ENCODE measurements at places on chromosomes 1 and 21.

DNA sequence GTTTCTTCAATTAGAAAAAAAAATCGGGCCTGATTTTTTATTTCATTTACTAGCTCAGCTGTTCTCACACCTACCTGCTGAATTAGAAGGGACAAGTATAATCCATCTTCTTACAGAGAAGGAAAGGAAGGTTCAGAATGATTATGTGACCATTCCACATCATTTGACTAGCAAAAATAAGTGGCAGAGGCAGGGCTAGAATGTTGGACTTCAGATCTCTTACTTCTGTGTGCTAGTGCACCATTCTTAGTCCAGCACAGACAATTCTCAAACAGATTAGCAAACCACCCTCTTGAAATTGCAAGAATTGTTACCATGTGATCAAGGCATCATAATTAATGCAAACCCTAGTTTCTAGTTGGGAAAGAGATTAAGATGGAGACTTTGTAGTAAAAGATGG is 32.7 kb downstream of the CTH start:
- DNase-seq: no peak

GRCh38 chr1:195981448-195982139 is 626.6 kb downstream of the KCNT2 start:
- DNase-seq: no peak

GRCh38 chr1:197890936-197891335 is 11.5 kb upstream of the C1orf53 start:
- no peak for DNase-seq

- no peak for DNase-seq
These were observed 586.3 kb downstream of the ADGRL2 start for GRCh38 chr1:82387012-82387366.

DNA sequence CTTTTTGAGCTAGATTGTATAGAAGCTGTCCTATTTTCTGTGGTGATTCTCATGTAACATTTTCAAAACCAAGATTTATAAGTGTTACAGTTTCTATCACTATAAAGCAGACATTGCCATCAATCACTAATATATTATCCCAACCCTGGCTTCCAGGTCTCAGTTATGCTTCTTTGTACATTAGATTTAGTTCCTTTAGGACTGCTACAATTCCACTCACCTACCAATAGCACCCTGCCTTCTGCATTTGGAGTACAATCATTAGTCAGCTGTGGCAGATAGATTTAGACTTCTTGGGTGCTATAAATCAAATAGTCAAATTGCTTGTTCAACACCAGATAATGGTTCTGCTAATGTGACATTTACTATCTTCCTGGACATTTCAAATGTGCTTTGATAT is 281.6 kb downstream of the BRINP3 start:
- DNase-seq: no peak

GRCh38 chr1:224392411-224393249 is 36.0 kb downstream of the CNIH4 start:
- no peak for DNase-seq

GRCh38 chr1:172278478-172278877 is 142.0 kb upstream of the C1orf105 start:
- no peak for DNase-seq

DNA sequence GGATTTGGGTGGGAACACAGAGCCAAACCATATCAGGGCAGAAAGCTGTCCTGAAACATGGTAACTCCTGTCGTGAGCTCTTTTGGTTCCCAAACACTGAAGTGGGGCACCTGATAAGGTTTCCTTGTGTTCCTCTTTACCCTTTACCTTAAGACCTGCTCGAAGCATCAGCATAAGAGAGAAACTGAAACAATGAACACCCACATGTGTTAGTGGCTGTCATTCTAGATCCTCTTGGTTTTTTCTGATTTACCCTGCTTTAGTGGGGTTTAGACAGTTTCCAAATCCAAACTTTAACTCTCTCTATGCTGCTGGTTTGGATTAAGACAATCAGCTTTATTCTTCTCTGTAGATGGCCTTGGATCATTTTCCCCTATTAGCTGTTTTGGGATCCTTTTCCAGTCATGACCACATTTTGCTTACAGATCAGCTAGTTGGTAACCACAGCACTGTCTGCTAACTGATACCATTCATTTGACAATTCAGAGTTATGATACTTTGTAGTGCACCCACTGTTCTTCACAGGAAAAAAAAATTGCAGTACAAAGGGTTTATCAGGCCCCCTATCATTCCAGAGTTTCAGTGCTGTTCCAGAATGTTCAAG is 975 bp upstream of the MNDA start:
- DNase-seq: no peak

DNA sequence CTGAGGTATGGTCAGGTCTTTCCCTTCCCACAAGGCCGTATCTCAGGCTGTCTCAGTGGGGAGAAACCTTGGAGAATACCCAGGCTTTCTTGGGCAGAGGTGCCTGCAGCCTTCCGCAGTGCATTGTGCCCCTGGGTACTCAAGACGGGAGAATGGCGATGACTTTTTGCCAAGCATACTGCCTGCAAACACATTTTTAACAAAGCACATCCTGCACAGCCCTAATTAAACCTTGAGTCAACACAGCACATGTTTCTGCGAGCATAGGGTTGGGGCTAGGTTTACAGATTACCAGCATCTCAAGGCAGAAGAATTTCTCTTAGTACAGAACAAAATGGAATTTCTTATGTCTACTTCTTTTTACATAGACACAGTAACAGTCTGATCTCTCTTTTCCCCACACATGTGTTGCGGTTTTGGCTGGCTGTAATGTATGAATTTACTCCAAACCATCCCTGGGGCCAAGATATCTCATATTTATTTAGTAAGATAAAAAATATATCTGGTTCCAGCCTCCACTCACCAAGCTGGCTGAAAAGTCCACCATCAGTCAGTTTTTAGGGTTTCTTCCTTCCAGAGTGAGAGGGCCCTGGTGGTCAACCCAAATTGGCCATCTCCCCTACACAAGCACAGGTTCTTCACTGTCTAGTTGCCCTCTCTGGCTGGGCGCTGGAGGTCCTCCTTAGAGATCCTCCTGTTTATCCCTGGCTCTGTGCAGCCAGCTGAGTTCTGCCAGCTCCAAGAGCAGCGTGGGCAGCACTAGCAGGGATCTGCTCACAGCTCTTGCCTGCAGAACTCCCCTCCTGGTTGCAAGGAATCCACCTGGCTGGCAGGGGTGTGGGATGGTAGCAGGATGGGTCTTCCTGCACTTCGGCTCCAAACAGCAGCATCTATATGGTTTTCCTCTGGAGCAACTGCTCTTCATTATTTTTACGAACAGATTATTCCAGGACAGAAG is 2.6 kb downstream of the FAAH start:
- no peak for DNase-seq

DNA sequence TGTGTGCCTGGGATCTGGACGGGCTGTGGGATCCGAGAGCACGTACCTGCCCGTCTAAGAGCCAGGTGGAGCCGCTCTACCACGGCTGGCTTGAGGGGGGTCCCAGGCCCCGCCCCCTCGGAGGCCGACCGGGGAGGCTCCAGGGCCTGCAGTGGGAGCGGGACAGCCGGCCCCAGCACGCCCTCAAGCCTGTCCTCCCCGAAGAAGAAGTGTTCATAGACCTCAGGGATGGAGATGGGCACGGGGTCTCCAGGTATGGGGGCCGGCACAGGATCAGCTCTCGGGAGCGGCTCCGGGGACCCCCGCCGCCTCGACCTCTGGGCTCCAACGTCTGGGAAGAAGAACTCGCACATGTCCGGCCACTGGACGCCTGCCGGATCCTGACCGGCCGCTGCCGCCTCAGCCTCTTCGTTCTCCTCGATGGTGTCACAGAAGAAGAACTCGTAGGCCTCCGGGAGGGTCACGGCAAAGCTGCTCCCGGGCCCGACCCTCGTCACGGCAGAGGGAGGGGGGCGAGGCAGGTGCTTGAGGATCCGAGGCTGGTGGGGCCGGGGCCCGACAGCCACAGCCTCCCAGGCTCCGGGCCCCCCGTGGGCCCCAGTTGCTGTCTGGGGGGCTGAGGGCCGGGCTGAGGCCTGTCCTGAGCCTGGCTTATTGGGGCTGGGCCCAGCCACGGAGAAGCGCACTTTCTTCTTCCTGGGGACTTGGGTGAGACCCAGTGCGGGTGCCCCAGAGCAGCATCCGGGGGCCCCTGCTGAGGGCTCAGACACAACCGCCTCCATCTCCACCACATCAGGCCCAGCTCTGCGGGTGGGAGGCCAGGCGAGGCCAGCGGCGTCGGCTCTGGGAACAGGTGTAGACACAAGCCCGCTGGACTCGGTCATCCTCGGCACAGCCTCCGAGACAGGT is 2.8 kb downstream of the PERM1 start:
- DNase-seq: no peak

DNA sequence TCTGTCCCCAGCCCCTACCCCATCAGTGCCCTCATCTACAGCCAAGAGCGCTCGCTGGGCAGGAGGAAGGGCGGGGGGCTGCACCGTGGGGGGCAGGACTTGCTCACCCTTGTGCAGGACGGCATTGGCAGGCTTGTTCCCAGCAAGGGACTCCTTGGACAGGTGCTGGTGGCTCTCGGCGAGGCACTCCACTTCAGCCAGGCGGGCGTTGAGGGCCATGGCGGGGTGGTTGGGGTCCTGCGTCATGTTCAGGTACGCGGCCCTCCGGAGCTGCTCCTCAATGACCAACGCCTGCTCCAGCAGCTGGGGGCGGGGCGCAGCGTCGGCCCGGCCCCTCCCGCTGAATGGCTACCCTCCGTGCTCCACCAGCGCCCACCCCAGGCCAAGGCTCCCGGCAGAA is 64.0 kb downstream of the KCNAB2 start:
- no peak for DNase-seq

DNA sequence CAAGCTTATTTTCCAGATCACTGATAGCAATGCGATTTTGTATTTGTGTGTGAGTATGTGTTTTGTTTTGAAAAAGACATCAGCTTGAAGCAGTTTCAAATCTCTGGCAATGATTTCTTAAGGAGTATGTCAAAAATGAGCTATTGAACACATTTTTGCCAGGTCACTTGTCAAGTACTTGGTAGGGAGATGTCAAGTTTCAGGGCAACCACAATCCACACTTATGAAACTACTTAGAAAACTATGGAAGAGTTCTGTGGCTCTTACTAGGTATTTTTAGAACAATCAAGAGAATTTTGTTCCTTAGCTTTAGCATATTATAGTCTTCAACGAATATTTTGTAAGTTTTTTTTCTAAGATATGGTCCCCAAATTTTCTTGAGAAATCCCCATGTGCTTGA is 318.8 kb upstream of the ZRANB2 start:
- DNase-seq: no peak

DNA sequence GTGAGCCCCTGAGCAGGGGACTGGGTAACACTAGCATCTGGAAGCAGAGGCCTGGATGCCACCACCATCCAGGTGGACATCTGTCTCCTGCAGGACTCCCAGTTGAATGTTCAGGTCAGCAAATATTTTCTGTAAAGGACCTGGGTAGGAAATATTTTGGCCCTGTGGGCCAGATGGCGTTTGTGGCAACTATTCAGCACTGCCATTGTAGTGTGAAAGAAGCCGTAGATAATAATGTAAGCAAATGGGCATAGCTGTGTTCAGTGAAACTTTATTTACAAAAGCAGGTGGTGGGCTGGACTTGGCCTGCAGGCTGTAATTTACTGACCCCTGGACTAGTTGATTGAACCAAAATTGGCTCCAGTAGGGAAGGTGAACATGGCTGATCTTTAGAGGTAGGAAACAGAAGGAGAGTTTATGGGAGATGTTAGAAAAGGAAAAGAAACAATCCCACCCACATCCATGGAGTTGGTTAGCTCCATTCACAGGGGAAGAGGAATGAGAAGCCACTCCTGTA is 20.0 kb upstream of the CD101 start:
- no peak for DNase-seq

DNA sequence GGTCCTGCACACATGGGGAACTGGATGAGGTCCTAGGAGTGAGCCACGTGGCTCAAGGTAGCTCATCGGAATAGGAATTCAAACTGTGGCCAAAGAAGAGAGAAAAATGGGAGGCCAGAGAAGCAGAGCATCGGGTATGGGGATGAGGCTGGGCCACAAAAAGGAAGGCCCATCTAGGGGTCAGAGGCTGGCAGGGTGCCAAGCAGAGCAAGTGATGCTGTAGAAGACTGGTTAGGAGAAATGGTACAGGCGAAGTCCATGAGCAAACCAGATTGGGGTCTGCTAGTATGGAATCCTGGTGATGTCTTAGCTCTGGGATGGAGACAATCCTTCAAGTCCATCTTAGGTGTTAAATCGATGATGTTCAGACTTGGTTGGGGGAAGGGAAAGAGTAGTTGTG is 68.0 kb downstream of the TEX35 start:
- no peak for DNase-seq

DNA sequence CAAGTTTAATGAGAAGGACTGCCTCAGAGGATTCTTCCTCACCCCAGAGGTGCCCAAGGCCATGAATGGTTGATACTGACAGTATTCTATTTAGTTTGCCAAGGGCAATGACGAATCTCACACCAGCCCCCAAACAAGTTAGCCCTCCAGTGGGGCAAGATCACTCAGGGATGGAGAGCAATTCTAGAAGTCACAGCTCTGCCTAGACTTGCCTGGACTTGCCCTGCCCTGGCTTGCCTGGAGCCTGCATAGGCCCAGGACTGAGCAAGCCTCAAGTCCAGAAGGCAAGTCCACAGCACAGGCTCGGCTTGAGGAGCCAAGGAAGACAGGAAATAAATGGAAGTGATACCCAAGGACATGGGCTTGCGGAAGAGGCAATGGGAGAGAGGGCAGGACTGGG is 39.5 kb upstream of the RGS16 start:
- DNase-seq: peak; percentile 33

- DNase-seq: no peak
These were observed 143.1 kb downstream of the TGFBR3 start for GRCh38 chr1:91742848-91743292.

DNA sequence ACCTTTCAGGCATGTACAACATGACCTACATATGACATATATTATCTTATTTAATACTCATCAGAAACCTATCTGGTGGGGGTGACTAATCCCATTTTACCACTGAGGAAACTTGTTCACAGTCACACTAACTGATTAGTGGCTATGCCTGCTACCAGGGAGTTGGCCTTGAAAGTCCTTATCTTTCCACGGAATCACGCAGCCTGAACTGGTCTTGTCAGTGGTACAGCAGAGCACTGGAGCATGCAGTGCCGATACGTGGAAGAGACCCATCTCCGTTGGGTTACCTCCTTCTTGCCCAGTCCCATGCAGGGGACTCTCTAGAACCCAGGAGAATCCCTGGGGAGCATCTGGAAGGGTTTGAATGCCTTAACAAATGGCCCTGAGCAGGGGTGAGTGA is 8.2 kb downstream of the HSD3B1 start:
- no peak for DNase-seq

- DNase-seq: peak; percentile 74
These were observed 20.1 kb downstream of the FAAP20 start for GRCh38 chr1:2174348-2175054.

GRCh38 chr1:160789702-160790611 is 6.0 kb upstream of the LY9 start:
- no peak for DNase-seq

DNA sequence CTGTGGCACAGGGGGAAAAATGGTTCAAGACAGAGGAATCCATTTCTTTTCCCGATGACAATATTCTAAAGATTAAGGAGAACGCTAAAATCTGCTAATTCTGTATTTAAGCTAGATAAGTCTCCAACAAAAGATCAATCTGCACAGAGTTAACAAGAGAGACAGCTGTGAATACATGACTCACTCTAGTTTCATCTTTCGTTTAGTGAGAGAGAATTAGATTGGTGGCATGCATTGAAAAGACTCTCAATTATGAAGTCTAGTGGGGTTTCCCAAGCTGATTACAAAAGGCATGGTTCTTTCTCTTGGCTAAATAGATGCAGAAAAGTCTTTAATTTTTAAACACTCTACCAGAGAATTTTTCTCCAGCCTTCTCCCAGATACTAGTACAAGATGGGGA is 34.4 kb downstream of the CAPN9 start:
- no peak for DNase-seq

GRCh38 chr1:239061770-239062169 is 324.6 kb upstream of the CHRM3 start:
- no peak for DNase-seq

- no peak for DNase-seq
These were observed 437.6 kb downstream of the PRDM2 start for GRCh38 chr1:14137411-14138134.

Data from NCI-H2171 treated with DMSO at 0.1 percent for 48 hours (cell line).